ENCODE measurements at places on chromosomes 7 and 10. TPM values are rescaled to one million over a fixed set of nuclear protein-coding genes. Genes with fewer than 3 reads are reported as not detected.

- DNase-seq: no peak
These were observed 99.4 kb downstream of the MKX start for GRCh38 chr10:27646194-27646593.

DNA sequence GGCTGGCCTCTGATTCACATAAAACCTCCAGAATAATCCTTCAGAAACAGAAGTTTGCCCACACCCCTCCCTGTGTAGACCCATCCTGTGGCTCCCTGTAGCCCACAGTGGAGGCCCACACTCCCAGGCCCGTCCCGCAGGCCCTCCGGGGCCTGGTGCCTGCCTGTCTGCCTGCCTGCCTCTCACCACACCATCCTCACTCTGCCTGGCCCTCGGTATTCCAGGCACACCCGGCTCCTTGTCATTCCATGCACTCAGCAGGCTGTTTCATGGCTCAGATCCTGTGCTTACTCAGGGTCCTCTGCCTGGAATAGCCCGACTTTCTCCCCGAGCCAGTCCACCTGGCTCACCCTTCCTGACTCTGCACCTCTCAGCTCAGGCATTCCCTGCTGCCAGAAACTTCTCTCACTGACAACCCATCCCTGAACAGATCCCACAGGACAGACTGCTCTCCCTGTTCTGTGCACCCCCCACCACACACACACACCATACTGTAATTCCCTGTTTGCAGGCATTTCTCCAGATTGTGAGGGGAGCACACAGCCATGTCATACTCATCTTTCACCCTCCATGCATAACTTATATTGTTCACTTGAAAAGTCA lies 498.0 kb upstream of the ZMIZ1 start:
- DNase-seq: no peak

The LRMDA gene
- not detected for total RNA-seq

The ZNF804B gene
- not detected for total RNA-seq

DNA sequence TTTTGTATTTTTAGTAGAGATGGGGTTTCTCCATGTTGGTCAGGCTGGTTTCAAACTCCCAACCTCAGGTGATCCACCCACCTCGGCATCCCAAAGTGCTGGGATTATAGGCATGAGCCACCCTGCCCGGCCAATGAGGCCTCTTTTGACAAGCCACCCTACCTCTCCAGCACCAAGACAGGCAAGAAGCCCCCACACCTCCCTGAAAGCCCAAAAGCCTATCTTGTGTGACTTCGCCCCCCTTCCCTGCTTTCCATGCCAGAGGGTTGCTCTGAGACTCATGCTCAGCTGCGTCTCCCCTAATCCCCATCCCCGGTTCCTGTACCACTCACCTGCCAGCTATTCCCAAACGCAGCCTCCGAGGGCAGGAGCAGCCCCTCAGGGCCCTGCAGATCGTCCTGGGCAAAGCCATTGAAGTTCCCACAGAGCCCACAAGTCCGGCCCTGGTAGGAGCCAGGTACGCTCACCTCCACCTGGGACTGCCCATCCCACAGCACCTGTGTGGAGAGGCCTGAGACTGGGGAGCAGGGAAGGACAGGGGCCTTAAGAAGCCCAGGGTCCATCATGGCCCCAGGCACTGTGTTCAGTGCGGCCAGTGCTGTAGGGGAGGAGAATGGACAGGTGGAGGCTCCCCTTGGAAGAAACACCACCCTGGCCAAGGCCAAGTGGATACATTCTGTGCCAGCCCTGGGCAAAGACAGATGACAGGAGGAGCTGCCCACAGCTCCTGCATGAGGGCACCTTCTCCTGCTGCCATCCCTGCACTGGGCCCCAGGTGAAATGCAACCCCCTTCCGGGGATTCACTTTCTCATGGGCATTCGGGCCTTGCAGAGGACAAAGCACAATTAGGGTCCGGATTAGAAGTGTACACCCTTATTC lies 15.8 kb downstream of the ATP6V1F start:
- no peak for DNase-seq

GRCh38 chr10:92553959-92554358 lies 19.9 kb downstream of the IDE start:
- no peak for DNase-seq

- no peak for DNase-seq
These were observed 68.9 kb downstream of the DYNC1I1 start for GRCh38 chr7:95840953-95841950.

DNA sequence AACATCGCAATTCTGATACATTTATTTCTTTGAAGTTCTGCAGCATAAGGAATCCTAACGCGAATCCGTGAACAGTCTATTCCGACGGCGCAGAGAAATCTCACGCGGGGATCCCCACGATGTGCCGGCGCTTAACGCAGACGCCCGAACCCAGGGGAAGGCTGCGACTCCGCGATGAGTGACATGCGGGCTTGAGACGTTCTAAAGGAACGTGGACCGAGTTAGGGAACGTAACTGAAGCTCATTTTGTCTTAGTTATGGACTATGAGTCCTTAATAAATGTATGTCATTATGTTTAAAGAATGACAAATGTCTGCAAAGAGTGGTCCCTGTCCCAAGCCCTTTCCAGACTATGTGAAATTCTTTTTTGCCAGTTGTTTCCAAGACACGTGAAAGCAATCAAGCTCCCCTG lies 995 bp upstream of the PARD3 start:
- DNase-seq: no peak

DNA sequence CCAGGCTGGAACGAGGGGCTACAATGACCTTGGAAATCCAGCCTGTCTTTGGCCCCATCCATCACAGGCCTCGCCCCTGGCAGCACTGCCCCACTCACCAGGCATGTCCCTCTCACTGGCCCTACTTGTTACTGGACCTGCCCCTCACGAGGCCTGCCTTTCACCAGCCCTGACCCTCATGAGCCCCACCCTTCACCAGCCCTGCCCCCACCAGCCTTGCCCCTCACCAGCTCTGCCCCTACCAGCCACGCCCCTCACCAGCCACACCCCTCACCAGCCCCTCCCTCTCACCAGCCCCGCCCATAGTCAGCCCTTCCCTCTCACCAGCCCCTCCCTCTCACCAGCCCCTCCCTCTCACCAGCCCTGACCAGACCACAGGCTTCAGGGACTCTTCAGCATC lies 57.8 kb downstream of the COL26A1 start:
- DNase-seq: no peak

- no peak for DNase-seq
These were observed 31.1 kb downstream of the ARHGAP12 start for GRCh38 chr10:31897506-31897905.

The MEST gene
- total RNA-seq: 1.4 TPM

- DNase-seq: no peak
These were observed 102.3 kb downstream of the ZEB1 start for GRCh38 chr10:31421322-31421721.

The PRTFDC1 gene
- total RNA-seq: 0.99 TPM

The HABP2 gene
- total RNA-seq: not detected

- no peak for DNase-seq
These were observed 9.1 kb upstream of the EIF4H start for GRCh38 chr7:74164985-74165456.

The MYPN gene
- total RNA-seq: not detected

The PON1 gene
- total RNA-seq: not detected

GRCh38 chr10:105742184-105742583 lies 1101.1 kb downstream of the SORCS3 start:
- DNase-seq: no peak

The JAZF1 gene
- total RNA-seq: 4.7 TPM

- DNase-seq: no peak
These were observed 15.4 kb upstream of the SH2B2 start for GRCh38 chr7:102271158-102271798.

DNA sequence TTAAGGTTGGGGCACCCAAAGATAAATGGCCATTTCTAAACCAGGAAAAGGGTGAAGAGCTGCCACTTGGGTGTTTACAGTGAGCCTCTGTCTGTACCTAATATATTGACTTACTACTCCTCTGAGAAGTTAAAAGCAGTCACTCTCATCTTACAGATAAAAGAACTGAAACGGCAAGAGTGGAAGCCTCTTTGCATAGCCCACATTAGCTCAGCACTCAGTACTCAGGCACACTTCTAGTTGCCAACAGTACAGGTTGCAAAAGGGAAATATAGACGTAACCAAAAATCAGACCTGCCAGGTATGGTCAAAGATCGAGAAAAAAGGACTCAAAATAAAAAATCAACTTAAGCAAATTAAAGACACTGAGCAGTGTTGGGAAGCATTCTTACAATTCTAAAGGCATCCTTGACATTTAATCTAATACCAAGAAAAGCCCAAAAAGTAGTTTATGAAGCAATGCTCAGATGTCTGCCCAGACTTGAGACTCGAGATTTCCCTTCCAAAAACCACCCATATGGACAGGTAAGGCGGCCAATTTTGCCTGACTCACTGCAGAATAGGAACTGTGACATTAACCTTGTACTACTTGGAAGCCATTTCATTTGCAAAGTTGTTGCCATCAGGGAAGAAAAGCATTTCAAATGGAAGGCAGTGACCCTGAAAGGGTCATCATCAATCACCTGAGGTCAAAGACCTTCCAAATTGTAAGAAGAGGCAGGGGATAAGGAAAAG lies 139.3 kb downstream of the SLC25A13 start:
- no peak for DNase-seq

DNA sequence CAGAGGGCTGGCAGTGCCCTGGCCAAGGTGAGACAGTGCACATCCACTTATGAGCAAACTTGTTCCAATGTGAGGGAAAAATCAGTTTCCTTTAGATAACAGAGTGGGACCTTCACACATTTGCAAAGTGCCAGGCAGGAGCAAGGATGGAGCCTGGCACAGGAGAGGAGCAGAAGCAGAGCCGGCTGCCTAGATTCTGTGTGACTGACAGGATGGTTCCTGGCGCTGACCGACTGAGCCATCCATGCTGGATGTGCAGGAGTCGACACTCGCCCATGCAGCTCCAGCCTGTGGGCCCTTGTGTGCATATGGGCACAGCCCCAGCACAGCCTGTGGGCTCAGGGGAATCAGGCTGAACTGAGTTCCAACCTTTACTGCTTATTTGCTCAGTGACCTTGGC lies 346.5 kb downstream of the GRID1 start:
- DNase-seq: no peak

- no peak for DNase-seq
These were observed 215.2 kb upstream of the PPP2R2D start for GRCh38 chr10:131685576-131685975.

The LIPF gene
- not detected for total RNA-seq

GRCh38 chr10:73968098-73968521 lies 29.8 kb upstream of the VCL start:
- no peak for DNase-seq

DNA sequence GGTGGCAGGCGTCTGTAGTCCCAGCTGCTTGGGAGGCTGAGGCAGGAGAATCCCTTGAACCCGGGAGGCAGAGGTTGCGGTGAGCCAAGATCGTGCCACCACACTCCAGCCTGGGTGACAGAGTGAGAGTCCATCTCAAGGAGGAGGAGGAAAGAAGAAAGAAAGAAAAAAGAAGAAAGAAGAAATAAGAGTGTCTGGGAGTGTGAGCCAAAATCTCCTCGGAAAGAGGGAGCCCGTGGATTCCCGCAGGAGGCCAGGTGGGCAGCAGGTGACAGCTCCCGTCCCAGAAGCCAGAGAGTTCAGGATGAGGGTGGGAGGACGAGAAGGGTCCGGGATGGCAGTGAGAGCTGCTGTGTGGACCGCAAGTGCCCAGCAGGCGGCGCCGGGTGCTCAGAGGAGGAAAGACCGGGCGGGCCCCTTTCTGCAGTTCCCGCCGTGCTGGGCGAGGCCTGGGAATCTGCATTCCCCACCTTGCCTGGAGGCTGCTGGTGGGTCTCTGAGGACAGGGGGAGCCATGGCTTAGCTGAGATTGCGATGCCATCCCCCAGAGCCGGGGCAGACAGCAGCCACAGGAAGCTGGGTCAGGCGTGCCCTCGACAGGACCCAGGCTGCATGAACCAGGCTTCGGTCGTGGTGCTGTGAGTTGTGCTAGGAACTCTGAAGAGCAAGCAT lies 17.1 kb upstream of the AMZ1 start:
- DNase-seq: peak; percentile 81

DNA sequence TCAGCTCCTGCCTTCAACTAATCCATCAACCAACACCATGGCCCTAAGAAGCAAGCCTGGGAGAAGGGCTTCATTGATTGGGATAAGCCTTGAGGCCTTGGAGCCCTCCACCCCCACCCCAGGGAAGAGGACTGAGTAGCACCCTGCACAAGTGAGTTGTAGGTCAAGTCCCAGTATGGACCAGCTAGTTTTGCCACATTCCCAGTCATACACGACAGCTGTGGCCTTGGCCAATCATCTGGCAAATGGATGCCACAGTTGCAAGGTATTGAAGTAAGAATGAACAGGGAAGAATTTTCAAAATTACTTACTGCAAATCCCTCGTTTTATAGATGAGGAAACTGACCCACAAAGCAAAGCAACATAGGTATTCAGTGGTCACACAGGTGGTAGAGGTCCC lies 109.7 kb downstream of the STRA8 start:
- no peak for DNase-seq

DNA sequence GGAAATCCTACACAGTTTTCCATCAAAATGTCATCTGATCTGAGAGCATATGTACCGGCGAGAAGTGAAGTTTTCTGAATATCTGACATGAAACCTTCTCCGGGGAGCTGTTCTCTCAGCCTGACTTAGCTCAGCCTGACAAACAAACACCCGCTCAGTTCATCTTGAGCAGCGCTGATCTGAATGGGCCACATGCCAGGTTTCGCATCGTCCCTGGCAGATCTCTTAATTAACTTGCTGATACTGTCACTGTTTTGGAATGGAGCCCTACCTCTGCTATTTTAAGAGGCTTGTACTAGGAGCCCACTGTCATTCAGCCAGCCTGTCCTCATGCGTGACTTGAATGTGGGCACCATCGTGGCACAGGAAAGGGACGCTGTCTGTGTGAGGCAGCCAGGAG lies 109.2 kb downstream of the STRA8 start:
- DNase-seq: no peak

The TMEM72 gene
- not detected for total RNA-seq

The HPS1 gene
- 28.1 TPM for total RNA-seq

DNA sequence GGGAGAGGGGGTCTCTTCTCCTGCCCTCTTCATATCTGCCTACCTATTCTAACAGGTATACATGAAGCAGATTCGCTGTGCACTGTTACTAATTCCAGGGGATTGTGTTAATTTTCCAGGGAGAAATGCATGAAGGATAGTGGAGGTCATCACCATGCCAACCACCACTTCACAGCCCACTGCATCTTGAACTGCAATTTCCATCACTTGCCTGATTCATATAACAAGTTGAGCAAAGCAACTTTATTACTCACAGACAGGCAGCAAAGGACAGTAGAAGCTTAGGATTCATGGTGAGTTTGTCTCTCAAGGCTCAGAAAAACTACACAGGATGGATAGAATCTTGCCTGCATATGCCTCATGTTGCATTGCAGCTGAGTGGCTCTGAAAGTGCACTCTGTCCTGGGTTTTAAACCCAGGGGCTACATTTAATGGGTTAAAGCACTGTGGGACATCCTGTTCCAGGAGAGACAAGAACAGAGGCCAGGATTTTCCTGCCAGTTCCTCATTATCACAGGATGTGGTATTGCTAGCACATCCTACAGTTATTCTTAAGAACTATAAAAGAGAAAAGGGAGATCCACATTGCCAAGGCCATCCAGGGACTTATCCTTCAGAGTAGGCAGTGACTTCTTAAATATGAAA lies 136.9 kb upstream of the PRSS1 start:
- DNase-seq: no peak

The CRPPA gene
- total RNA-seq: 0.38 TPM

- no peak for DNase-seq
These were observed 103.8 kb upstream of the AKR1E2 start for GRCh38 chr10:4721999-4722753.

- DNase-seq: no peak
These were observed 7.0 kb upstream of the HPS1 start for GRCh38 chr10:98453729-98454128.

Measured in activated naive CD4-positive, alpha-beta T cell treated with anti-CD3 and anti-CD28 coated beads for 36 hours (primary cell).